Activated CD4-positive, alpha-beta T cell treated with anti-CD3 and anti-CD28 coated beads for 1 hour (primary cell): ENCODE measurements at places on chromosomes 4 and X.

DNA sequence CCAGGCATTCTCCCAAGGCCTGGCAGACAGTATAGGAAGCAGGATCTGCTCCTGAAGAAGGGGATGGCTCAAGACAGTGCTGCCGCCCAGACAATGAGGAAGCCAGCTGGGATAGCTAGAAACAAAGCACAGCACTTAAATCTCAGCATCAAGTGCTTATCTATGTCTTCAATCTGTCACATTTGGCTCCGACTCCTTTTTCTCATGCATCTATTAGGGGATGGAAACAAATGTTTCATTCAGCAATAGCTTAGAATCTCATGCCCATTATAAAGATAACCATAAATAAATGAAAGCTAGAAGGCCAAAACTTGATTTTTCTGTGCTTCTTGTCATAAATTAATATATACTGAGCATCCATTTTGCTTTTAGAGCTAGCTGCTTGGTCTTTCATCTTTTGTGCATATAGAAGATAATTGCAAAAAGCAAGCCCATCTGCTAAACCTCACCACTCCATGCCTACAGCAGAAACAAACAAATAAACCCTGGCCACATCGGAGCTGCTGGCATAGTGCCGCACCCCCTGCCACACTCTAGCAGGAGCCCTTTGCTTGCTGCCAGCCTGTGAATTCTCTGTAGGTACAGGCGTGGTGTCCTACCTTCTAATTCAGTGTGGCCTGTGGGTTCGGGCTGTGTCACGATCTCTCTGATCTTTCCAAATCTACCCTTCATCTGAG, 75.9 kb downstream of the AASDH start:
- DNase-seq, result no peak

DNA sequence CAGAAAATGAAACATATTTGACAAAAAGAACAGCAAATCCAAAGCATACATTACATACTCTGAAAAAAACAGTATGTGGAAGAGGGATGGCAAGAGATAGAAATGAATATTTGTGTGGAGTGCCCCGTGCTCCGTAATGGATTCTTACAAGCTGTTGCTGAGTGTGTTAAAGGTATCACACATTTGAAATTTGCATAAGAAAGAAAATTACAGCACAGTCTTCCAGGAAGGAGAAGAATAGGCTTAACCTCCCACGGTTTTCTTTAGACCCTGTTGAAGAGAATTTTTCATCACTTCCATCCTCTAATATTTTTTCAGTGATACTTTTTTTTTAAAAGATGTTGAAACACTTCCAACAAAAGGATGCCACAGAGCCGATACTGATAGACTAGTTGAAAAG, 1489.4 kb downstream of the RAPGEF2 start:
- DNase-seq, result no peak

- no peak for DNase-seq
Observed at GRCh38 chr4:24604558-24605214, 20.3 kb upstream of the DHX15 start.

DNA sequence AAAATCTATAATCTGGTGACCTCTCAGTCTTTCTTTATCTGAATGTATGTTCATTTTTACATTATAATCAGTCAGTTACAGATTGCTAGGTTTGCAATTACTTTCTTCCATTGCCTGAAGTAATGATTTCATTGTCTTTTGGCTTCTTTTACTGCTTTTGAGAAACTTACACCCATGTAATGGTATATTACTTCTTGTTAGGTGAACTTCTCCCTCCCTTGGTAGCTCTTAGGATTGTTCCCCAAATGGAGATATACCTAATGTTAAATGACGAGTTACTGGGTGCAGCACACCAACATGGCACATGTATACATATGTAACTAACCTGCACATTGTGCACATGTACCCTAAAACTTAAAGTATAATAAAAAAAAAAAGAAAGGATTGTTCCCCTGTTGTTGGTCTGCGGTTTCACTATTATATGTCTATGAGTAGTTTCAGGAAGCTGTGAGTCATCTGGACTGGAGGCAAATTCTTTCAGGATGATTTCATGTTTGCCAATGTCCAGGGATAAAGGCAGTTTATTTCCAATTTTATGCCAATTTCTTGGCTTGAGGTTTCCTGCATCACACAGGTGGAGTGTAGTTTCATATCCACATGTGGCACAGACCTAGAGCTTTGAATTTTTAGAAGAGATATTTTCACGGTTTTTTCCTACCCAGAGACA, 21.8 kb downstream of the SPANXC start:
- no peak for DNase-seq

GRCh38 chr4:100208459-100208858, 18.2 kb upstream of the DDIT4L start:
- DNase-seq, result no peak

GRCh38 chrX:46130247-46130646, 415.0 kb downstream of the ZNF674 start:
- DNase-seq, result no peak

- no peak for DNase-seq
Observed at GRCh38 chr4:66554826-66555225, 884.5 kb upstream of the EPHA5 start.

DNA sequence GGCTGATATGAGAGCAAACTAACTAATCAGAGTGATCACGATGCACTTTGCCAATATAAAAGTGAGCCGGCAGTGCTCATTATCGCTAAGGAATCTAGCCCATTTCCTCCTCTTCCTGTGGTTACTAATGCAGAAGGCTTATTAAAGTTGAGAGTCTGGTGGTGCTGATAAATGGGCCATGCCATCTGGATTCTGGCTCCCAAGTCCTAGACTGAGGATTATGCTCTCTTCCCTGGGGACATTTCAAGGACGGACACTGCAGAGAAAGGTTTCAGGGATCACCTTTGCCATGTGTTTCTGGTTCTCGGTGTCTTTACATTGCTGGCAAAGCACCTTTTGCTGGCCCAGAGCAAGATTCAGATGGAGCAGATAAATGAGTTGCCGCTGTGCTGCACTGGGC, 85.3 kb downstream of the RTL5 start:
- no peak for DNase-seq

GRCh38 chr4:7107166-7107905, 39.5 kb upstream of the GRPEL1 start:
- DNase-seq, result no peak

DNA sequence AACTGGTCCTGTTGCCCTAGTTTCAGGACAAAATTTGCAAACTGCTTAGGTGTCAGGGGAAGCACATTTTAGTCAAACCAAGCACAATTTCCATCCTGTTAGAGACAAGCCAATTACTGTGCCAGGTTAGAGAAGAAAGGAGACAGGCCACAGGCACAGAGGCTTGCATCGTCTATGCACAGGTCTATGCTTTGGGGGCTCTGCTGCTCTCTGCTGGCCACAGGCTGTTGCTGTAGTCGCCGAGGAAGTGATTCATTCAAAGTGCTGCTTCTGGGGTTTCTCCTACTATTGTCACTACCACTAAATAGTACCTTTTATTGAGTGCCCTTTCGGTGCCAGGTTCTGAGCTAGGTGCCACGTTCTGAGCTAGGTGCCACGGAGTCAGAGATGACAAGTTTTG, 45.5 kb downstream of the VGLL1 start:
- peak; percentile 52 for DNase-seq

DNA sequence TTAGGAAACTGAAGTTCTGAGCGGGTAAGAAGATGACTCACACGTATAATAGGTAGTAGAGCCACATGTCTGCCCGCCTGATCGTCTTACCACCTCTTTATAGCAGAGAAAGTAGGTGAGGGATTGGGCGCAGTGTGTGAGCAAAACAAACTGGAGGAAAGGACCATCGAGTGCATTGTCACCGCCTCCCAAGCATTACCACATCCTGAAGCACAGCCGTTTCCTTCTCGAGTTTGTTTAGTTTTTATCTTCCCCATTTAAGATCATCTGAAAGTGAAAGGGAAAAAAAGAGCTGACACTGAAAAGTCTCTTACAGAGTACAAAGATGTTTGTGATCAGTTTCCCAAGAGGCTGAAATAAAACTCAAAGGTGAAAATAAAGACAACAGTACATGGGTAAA, 14.8 kb downstream of the PDK3 start:
- DNase-seq, result peak; percentile 59

DNA sequence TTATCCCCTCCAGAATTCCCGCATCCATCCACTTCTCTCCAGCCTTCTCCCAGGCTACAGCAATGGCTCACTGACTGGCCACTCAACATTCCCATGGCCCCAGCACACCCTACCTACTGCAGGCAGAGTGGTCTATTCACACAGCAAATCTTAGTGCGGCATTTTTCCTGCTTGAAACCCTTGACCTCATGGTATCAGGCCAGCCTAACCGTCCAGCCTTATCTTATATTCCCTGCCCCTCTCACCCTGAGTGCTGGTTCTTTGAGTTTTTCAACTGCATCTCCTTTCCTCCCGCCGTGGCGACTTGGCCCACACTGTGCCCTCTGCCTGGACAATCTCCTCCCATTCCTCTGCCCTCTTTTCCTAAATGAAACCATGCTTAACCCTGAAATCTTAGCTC, 10.0 kb upstream of the S100G start:
- DNase-seq, result no peak

- DNase-seq, result no peak
Observed at GRCh38 chrX:48787505-48788443, 1.4 kb downstream of the GATA1 start.

DNA sequence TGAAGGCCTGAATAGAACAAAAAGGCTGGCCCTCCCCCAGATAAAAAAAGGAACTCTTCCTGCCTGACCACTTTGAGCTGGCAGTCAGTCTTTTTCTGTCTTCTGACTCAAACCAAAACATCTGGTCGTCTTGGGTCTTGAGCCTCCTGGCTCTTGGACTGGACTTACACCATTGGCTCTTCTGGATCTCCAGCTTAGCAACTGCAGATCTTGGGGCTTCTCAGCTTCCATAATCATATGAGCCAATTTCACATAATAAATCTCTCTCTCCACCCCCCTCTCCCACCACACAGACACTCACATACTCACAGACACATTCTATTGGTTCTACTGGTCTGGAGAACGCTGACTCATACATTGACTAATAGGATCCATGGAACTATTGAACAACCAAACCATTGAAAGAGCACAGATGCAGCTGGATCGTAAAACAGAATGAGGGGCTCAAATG, 15.6 kb upstream of the CWH43 start:
- no peak for DNase-seq

DNA sequence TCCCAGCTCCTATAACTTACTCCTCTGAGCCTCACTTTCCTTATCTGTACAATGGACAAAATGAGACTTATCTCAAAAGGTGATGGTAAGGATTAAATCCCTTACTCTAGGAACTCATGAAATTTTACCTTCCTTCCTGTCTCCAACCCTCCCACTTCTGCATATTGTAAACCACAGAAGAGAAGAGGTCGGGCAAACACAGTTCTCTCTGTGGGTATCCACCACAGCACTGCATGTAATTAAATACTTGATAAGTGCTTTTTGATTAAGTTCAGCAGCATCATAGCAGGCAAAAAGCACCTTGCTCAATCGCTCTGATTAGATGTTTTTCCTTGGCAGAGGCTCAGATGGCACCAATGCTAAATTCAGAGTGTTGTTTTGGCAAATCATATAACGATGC, 17.3 kb upstream of the TMEM192 start:
- no peak for DNase-seq

DNA sequence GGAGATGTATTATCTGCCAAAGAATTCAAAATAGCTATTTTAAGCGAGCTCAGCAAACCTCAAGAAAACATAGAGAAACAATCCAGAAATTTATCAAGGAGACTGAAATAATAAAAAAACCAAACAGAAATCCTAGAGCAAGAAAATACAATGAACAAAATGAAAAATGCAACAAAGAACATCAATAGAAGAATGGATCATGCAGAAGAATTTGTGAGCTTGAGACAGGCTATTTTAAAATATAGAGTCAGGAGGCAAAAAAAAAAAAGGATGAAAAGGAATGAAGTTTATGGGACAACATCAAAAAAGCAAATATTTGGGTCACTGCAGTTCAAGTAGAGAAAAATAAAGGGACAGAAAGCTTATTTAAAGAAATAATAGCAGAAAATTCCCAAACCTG, 29.1 kb downstream of the CENPE start:
- DNase-seq, result no peak

GRCh38 chrX:13695601-13696115, 6.7 kb downstream of the RAB9A start:
- DNase-seq, result no peak

GRCh38 chrX:291411-291901, 10.3 kb downstream of the PLCXD1 start:
- no peak for DNase-seq

GRCh38 chrX:39652336-39652735, 445.4 kb downstream of the BCOR start:
- DNase-seq, result no peak

DNA sequence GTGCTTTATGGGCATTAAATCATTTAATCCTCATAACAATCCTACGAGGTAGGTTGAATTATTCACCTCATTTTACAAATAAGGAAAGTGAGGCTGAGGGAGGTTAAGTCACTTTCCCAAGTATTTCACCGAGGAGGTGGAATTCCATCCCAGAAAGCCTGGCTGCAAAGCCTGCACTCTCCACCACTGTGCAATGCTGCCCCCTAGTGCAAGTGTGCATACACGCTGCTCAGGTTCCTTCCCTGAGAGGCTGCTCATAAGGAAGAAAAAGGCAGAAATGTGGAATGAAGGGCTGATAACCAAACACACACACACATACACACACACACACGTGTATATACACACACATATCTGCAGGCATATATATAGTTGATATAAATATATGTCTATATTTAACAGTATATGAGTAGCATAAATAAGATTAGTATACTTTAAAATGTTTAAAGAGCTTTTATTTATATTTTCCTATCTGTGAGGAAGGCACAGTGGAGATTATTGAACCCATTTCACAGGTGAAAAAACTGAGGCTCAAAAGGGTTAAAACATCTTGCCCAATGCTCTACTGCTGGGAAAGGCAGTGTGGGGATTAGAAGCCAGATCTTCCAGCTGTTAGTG, 714.5 kb upstream of the TENM3 start:
- DNase-seq, result no peak

- no peak for DNase-seq
Observed at GRCh38 chr4:68617003-68617698, 41.0 kb upstream of the UGT2B17 start.

- DNase-seq, result no peak
Observed at GRCh38 chrX:129768586-129769466, 10.9 kb upstream of the SASH3 start.
